OCI-LY7 (cell line): ENCODE measurements at places on chromosomes 4 and X.
A peak's percentile ranks its signal among the peaks of the same experiment; 100 is the strongest.

DNA sequence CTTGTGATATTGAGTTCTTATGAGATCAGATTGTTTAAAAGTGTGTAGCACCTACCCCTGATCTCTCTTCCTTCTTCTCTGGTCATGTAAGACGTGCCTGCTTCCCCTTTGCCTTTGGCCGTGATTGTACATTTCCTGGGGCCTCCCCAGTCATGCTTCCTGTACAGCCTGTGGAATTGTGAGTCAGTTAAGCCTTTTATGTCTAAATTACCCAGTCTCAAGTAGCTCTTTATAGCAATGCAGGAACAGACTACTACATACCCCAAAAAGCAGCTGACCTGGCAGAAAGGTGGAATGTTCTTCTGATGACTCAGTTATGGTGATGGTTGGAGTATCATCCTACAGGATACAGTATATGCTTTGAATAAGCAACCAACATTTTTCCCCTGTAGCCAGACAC is 11.4 kb upstream of the MCUB start:
- no peak for DNase-seq

DNA sequence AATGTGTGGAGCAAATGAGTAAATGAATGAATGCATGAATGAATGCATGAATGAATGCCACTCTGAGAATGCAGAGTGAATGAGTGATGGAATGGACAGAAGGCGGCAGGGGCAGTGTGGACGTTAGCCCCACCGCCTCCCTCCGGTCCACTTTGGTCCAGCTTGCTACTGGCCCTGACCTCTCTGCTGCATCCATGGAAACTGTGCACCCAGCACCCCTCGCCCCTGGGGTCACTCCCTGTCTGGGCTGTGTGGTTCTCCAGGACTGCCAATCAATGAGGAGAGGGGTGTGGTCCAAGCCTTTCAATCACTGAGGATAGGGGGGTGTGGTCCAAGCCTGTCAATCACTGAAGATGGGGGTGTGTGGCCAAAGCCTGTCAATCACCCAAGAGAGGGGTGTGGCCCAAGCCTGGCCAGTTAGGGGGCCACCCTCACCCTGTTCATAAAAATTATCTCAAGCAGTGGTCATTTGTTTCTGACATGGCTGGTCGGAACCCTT is 39.2 kb upstream of the ASMTL start:
- peak; percentile 97 for DNase-seq

GRCh38 chr4:185470501-185471195 is 885 bp downstream of the CCDC110 start:
- peak; percentile 64 for DNase-seq

DNA sequence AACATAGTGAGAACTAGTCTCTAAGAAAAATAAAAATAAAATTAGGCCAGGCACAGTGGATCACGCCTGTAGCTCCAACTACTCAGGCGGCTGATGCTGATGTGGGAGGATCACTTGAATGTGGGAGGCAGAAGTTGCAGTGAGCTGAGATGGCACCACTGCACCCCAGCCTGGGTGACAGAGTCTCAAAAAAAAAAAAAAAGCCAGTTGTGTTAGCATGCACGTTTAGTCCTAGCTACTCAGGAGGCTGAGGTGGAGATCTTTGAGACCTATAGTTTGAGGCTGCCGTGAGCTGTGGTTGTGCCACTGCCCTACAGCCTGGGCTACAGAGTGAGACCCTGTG is 2.5 kb downstream of the DCK start:
- DNase-seq = peak; percentile 49

DNA sequence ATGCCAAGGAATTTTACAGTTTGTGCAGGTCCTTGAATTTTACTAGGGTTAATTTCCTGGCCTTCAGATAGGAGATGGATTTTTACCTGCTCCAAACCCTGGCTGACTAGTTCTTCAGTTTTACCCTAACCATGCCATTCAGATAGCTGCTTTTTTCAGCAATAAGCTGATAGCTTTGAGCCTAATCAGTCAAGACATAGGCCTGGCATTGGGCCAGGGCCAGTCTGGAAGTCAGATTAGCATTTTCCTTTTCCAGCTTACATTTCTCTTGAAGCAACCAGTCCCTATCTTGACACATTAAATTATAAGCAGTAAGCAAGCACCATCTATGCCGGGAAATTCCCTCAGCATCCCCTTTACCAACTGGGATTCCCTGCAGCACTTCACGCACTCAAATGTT is 177.1 kb downstream of the ADGRA3 start:
- DNase-seq = no peak

- no peak for DNase-seq
These were observed 81.6 kb downstream of the NSUN7 start for GRCh38 chr4:40831146-40831907.

- DNase-seq = no peak
These were observed 61.9 kb upstream of the FAM47B start for GRCh38 chrX:34880656-34881055.

DNA sequence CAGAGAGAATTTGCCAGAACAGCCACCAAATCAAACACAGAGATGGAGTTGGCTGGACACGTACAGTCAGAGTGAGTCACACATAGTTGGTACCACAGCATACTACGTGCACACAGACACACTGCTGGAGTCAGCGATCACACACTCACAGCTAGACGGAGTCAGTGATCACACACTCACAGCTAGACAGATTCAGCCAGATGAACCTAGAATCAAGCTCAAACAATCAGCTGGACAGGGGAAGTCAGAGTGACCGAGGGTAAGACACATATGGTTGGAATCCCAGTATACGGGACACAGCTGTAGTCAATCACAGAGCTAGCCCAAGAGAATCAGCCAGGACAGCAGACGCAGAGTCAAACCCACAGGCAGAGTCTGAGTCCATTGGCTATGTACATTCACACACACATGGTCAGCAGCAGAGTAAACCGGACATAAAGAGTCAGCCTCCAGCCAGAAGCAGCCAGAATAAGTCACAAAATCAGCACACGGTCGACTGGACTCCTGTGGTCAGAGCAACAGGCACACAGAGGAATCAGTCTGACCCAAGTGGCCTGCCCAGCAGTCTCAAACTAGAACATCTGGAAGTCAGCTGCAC is 4.6 kb downstream of the SLC38A5 start:
- DNase-seq = no peak

- DNase-seq = no peak
These were observed 96.8 kb upstream of the GRIA3 start for GRCh38 chrX:123087326-123087725.

DNA sequence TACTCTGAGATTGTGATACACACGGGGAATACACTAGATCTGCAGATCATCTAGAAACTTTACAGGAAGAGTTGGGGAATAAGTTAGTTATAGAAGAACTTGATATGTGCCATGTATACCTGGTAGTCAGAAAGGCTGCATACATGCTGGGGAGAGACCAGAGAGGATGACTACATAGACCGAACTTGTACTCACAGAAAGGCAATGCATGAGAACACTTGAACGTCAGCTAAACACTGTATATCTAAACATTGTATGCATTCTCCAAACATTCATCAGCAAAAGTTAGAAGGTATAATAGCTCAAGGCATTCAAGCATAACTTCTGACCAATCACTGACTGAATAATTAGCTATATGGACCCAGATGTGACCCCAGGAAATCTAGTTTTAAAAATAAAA is 78.0 kb upstream of the PDHA2 start:
- no peak for DNase-seq

- no peak for DNase-seq
These were observed at the start of gene TXK for GRCh38 chr4:48134081-48134480. Gene TXK, minus strand, starts transcription at chr4:48134250. Its CDS starts 80 bp downstream, at chr4:48134170.

DNA sequence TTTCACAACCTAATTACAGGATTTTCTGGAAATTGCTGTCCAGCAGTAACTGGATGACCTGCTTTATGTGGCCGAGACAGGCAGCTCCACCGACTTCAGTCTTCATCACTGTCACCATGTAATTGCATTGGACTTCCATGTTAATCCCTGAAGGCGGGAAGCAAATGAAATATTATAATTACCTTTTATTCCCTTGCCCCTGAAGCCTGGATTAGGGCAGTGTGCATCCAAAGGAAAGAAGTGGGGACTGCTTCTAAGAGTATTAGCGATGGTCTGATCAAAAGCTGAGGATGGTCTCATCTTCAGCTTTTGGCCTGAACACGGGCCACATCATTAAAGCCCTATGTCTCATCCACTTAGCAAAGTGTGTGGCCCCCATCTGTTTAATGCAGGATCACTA is 311.6 kb upstream of the GALNT7 start:
- DNase-seq = no peak

DNA sequence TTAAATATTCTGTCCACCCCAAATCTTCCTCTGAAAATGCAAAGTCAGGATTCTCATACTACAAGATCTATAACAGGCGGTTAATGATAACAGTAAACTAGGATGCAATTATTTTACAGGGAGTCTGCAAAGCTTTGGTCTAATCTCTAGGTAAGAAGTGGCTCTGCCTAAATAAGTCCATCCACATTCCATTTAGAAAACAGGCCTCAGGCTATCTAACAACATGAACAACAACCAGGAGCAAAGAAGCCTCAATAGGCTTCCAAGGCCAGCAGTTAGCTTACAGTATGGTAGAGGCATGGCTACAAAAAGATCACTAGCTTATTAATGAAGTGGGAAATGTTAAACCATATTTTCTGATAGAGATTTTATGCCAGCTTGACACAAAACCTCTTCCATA is 6.4 kb downstream of the MAB21L2 start:
- no peak for DNase-seq

GRCh38 chr4:147009875-147010274 is 64.2 kb upstream of the TTC29 start:
- DNase-seq = no peak

DNA sequence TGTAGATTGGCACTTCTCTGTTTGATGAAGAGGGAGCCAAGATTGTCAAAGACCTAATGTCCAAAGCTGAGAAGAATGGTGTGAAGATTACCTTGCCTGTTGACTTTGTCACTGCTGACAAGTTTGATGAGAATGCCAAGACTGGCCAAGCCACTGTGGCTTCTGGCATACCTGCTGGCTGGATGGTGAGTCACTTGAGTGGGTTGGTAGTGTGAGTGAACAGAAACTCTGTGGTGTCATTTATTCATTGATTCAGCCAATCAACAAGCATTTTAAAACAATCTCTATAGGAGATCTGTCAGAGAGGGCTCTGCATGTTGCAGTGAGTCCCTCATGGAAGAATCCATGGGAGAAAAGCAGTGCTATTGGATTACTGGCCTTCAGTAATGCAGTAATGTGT is 16.3 kb downstream of the TAF9B start:
- no peak for DNase-seq

GRCh38 chr4:4488405-4489404 is 53.1 kb downstream of the STX18 start:
- DNase-seq = peak; percentile 85

GRCh38 chrX:39674490-39675161 is 423.1 kb downstream of the BCOR start:
- no peak for DNase-seq

DNA sequence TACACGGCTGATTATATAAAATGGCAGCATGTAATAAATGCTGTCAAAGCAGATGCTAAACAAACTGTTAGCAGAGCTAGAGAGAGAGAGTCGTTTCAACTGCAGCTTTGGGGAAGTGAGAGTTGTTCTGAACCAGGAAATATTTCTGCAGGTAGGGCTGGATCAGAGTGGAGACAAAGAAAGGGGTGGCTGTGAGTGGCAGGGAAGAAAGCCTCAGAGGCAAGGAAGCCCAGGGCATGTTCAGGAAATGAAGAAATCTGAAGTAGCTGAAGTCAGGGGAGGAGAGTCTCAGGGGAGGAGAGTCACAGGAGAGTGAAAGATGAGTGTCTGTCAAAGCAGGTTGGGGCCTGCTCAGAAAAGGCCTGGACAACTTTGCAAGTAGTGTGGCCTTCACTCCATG is 48.4 kb upstream of the RPS6KA3 start:
- DNase-seq = peak; percentile 75

- no peak for DNase-seq
These were observed 51.1 kb downstream of the TXK start for GRCh38 chr4:48082956-48083355.

DNA sequence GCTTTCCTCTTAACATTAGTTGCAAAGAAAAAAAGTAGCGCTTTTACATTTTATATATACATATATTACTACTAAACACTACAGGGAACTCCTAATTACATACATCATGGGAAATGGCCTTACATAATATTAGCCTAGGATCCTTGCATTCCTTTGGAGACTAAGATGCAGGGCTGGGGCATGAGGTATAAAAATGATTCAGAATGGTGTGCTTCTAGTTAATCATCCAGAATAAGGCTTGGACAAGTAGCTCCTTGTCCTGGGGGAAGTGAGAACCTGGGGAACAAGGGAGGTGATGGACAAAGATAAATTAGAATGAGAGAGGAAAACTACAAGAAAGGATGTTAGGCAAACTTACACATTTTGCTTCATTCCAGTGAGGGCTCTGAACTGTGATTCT is 3.0 kb upstream of the GUCY2F start:
- no peak for DNase-seq

GRCh38 chr4:140686796-140687195 is 69.4 kb downstream of the TBC1D9 start:
- DNase-seq = no peak

DNA sequence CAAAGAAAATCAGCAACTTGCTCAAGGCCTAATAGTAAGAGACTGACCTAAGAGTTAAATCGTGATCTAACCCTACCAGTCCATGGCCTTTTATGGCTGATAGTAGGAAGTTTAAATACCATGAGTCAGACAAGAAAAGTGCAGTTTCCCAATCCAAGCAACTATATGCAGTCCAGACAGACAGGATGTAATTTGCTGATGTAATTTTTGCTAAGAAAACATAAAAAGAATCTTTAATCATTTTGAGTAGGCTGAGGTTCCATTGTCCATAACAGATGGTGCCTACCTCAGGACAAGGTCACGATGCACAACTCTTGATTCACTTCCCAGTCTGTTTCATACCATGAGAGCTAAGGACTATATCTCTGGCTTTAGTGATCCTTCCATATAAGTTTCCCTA is 317.5 kb upstream of the GRIA3 start:
- no peak for DNase-seq

DNA sequence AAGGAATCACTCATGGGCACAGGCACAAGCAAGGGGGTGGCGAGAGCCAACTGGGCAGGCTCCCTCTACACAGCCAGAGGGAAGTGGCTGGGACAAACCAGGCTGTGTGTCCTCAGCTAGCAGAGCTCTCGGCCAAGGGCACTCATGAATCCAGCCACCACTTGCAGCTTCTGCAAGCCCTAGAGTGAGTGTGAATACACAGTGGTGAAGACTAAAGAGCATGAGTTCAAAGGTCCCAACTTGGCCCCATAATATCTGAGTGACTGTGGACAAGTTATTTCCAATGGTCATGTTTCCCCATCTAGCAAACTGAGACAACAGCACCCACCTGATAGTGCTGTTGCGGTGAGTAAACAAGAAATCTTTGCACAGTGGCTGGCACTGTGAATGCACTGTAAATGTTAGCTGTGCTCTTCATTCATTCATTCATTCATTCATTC is 51.7 kb downstream of the ADGRG2 start:
- no peak for DNase-seq

GRCh38 chr4:56874923-56875322 is 32.8 kb upstream of the REST start:
- DNase-seq = no peak

DNA sequence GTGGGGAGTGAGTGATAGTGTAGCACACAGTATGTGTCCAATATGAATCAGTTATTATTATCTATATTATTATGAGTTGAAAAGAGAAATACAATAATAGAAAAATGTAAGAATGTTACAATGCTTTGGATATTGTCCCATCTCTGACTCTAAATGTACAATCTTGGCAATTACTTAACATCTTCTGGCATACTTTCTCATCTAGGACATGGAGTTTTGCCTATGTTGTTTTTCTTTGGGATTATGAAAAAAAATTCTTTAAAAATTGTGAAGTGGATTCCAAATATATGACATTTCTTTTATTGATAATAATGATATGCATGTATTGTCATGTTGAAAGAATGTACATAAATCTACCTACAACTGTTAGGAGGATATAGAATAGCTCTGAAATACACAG is 84.1 kb downstream of the TBCK start:
- no peak for DNase-seq
